AML-193 (cell line): ENCODE measurements at places on chromosomes 2 and 18.

DNA sequence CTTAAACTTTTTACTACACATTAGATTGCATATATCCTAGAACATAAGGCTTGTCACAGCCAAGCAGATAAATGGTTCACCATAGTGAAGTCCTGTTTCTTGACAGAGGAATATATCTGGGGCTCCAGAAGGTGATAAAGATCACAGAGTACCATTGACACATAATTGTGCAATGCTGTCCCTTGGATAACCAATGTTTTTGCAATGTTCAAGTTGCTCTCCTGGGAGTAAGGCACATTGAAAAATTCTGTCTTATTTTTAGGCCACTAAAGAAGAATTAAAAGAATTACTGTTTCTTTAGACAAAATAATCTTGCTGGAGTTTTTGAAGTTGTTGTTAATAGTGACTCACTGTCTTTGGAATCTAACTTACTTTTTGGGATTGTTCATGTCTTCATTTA lies 1132.8 kb downstream of the LRP1B start:
- DNase-seq: no peak

- no peak for DNase-seq
Observed at GRCh38 chr2:176769499-176770370, 442.9 kb upstream of the HNRNPA3 start.

GRCh38 chr2:199738727-199739412 lies 112.1 kb downstream of the FTCDNL1 start:
- DNase-seq: peak; percentile 94

GRCh38 chr2:153068052-153068451 lies 349.6 kb downstream of the ARL6IP6 start:
- DNase-seq: no peak

GRCh38 chr2:7515327-7515726 lies 598.1 kb downstream of the RNF144A start:
- DNase-seq: no peak

- DNase-seq: peak; percentile 54
Observed at GRCh38 chr2:235594041-235594440, 100.2 kb downstream of the AGAP1 start.

GRCh38 chr2:64876137-64876647 lies 113.0 kb upstream of the SLC1A4 start:
- no peak for DNase-seq

DNA sequence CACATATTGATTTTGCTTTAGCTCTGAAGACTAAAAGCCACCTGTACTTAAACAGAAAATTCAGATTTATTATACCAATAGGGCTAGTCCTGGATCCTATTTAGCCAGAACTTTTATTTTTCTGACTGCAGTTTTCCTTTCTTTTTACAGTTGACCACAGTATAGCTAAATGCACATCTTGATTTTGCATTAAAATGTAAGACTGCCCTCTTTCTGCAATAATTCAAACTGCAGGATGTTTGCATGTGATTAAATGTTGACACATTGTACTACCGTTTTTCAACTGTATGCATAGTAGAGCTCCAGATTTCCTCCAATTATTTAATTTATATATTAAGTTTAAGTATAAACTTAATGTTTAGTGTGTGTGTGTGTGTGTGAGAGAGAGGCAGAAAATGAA lies 1262.9 kb downstream of the SUCLG1 start:
- DNase-seq: peak; percentile 9

GRCh38 chr18:23534276-23534675 lies 31.0 kb downstream of the RMC1 start:
- no peak for DNase-seq
